Effector memory CD4-positive, alpha-beta T cell (primary cell): ENCODE measurements at places on chromosomes 13 and 19.

DNA sequence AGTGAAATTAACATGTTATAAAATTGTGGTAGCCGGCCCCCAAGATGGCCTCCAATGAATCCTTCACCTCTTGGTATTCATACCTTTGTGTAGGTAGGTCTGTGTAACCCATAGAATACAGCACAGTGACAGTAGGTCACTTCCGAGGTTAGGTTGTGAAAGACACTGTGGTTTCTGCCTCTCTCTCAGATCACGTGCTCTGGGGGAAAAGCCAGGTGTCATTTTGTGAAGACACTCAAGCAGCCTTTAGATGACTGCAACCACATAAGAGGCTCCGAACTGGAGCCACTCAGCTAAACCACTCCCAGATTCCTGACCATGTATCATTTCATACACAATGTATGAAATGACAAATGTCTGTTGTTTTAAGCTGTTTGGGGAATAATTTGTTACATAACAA, 9.8 kb upstream of the USPL1 start:
- peak; percentile 62 for DNase-seq

DNA sequence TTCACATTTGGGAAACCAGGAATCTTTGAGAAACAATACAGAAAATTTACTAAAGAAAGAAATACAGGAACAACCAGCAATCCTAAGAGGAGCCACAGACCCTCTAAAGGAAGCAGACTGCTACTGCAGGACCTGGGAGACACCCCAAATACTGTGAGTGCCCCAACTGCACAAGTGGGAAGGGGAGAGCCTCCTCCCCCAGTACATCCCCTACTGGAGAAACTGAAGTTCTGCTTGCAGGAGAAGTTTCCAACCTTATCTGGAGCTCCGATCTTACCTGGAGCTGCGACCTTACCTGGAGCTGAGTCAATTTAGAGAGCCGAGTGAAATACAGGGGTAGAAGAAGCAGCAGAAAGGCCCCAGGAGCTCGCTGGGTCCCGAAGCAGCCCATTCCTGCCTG, 236.4 kb upstream of the SPRY2 start:
- DNase-seq: no peak

- no peak for DNase-seq
Measured at GRCh38 chr13:34065928-34066327, 248.0 kb downstream of the RFC3 start.

- DNase-seq: peak; percentile 3
Measured at GRCh38 chr13:52454459-52454819, 839 bp upstream of the CKAP2 start.

DNA sequence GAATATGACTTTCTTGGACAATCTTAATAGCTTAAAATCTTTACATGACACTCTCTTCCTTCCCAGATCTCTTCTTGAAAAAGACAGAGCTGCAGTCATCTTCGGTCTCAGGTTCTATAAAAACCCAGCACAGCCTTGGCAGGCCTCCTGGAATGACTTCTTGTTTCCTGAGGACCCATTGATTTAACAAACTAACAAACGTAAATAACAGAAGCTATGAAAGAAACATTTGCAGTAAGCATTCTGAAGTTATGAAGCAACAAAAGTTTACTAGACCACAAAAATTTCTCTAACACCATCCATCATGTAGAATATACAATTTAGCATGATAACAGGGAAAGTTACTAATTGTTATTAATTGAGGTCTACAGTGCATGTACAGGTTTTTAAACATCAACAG, 62.8 kb upstream of the STARD13 start:
- no peak for DNase-seq

DNA sequence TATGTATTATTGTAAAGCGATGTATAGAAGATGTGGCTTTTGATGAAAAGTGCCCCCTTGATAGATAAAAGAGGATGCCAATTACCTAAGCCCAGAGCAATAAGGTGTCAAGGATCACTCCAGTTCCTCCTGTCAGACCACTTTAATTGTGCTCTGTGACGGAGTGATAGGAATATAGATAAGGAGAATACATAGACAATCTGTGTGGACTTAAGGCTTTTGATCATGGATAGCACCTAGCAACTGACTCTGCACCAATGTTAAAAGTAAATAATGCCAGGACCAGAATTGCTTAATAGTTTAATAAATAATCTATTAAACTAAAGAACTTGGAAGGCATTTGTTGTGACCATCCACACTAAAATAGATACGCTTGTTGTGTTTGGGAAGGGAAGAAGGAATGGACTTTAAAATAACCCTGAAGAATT, 390.7 kb upstream of the ARGLU1 start:
- no peak for DNase-seq

GRCh38 chr13:51581148-51581820, 3.0 kb upstream of the WDFY2 start:
- no peak for DNase-seq

GRCh38 chr13:106915146-106915545, 347.2 kb upstream of the ARGLU1 start:
- DNase-seq: no peak

- no peak for DNase-seq
Measured at GRCh38 chr19:10211061-10211460, 16.3 kb upstream of the DNMT1 start.

DNA sequence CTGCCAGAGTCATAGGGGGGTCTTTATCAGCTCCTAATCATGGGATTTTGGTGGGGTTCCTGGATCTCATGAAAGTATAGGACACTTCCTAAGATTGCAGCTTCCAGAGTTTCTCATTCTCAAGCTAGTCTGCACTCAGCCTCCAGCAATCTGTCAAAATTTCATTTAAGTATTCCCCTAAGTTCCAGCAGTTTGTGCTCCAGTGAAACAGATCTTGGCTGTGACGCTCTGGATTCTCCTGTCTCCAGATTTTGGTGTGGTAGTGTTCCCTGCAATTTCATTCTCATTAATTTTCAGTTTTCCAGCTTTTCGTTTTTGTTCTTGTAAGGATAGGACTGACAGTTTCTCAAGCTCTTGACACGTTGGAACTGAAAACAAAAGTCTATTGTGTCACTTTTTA, 908.9 kb upstream of the MIR17HG start:
- no peak for DNase-seq

- no peak for DNase-seq
Measured at GRCh38 chr13:111659219-111659775, 338.9 kb downstream of the TEX29 start.

GRCh38 chr13:33123066-33123859, 107.0 kb downstream of the KL start:
- DNase-seq: no peak

- DNase-seq: no peak
Measured at GRCh38 chr19:1818549-1819195, 6.6 kb upstream of the ATP8B3 start.
